Cortex of kidney (tissue), 1 donor: ENCODE measurements at places on chromosomes 11 and 22.

GRCh38 chr11:34745195-34745594, 124.3 kb downstream of the EHF start:
- no peak for DNase-seq

DNA sequence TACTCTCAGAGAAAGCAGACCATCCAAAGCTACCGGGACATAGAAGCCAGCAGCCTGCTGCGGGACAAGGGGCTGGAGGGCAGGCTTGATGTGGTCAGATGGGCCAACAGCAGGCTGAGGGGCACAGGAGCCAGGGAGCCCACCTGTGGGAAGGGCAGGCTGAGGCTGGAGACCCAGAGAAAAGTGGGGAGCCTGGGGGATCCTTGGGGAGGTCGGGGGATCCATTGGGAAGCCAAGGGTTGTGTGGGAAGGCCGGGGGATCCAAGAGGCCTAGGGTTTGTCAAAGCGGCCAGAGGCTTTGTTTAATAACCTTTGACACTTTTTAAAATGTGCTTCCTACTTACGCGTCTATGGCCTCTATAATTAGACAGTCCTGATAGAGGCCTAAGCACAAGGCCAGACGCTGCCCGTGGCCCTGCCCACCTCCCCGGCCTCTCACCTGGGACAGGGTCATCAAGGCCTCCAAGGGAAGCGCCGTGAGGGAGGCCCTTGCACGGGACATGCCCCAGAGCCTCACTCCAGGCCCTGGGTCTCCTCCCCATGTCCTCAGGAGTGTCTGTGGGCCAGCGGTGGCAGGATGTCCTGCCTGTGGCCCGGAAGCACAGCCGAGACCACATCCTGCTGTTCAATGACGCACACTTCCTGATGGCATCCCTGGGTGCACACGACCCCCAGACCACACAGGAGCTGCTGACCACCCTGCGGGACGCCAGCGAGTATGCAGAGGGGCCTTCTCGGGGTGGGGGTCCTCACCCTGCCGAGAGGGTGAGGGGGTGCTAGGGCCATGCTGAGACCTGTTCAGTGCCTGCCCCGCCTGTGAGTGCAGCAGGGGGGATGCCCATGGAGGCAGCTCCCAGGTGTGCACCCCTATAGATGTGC, 8.6 kb upstream of the GTSE1 start:
- no peak for DNase-seq

DNA sequence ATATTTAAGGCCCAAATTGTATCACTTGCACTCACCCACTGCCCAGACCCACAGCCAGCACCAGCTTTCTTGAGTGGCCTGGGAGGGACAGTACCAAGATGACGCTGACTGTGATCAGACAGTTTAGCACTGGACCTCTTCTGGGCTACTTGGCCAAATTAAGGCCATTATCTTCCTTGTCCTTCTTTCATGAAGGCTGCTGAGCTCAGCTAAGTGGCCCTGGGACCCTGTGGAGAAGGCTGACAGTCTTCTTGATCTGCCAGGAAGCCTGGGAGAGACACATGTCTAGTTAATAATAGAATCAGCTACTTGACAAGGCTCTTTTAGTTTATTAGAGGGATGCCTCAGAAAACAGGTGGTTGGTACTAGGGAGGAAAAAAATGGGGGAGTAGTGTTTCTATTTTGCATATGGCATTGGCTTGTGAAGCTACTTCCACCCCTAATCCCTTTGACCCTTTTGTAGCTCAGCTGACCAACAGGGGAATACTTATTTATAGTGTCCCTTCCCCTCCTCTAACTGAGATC, 127.9 kb upstream of the NTM start:
- no peak for DNase-seq

DNA sequence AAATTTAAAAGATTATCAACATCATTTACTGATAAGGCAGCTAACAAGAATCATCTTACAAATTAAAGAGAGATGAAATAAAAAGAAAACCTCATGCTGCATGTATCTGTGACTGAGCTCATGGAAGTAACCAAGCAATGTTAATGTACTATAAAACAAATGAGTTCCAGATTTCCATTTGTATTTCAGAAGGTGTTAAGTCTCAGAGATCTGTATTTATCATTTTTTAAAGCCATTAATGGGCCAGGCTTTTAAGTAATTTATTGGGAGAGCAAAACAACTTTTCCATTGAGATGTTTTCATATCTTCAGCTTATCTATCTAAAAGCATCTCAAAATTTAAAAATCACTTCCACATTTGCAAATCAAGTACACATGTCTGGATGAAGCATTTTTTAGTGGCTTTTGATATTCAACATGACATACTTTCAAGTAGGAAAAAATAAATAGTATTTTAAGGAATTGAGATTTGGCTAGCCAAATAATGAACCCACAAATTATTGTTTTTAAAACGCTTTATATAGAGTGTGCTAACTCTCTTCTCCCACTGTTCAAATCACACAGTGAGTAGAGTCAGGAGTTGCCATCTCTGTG, 17.9 kb upstream of the BBOX1 start:
- no peak for DNase-seq

GRCh38 chr11:123093739-123094138, 31.8 kb upstream of the HSPA8 start:
- no peak for DNase-seq
